ENCODE measurements at places on chromosomes 13 and 19. TPM values are rescaled to one million over a fixed set of nuclear protein-coding genes. Genes with fewer than 3 reads are reported as not detected.

The COX6B1 gene
- polyA plus RNA-seq: 889 TPM

DNA sequence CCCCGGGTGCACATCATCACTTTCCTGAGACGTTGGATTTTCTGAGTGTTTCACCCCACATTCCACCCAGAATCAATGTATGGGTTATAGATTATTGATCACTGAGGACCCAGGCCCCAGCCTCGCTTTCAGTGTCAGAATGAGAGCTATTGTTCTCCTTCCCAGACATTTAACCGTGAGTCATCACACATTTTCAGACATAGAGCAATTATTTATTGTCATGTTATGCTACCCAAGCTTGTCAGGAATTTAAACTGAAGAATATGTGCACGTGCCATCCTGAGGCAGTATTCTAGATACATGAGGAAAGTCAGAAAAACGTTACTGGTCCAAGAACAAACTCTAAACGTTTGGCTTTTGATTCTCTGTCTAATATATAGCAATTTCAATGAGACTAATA is 276.6 kb upstream of the ZNF507 start:
- DNase-seq: no peak

DNA sequence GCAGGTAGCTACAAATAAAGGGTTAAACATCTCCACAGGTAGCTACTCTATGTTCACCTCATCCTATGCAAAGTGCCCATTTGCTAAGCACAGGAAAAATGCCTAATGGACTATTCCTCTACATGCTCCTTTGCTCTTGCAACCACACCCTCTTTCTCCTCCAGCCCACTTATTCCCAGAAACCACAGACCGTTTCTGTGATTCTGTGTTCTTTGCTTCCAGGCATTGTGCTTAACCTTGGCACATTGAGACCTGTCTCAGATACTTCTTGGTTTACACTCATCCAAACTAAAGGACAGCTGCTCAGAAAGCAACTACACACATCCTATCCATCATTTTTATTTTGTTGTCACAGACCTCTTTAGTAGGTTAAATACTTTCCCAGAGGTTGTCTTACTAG is 785.0 kb upstream of the MIR17HG start:
- no peak for DNase-seq

DNA sequence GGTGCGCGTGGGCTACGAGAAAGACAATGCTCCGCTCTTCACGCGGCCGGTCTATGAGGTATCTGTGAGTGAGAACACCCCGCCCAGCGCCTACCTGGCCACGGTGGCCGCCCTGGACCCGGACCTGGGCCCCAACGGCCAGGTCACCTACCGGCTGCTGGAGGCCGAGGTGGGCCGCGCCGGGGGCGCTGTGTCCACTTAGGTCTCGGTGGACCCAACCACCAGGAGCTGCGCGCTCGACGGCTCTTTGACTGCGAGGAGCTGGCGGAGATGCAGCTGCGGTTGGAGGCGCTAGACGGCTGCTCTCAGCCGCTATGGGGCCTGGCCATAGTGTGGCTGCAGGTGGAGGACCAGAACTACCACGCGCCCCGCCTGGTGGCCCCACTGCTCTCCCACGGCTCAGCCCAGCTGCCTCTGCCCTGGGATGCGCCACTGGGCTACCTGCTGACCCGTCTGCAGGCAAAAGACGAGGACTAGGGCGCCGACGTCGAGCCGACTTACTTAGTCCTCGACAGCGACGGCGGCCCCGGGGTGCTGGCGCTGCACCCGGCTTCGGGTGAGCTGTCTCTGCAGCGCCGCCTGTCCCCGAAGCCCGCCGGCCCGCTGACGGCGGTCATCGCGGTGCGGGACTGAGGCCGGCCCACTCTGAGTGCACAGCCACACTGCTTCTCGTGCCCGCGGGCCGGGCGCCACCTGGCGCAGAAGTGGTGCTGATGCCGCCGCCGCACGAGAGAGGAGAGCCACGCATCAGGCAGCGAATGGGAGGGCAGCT is 173.0 kb downstream of the OLFM4 start:
- peak; percentile 90 for DNase-seq

GRCh38 chr19:8686549-8686948 is 12.0 kb downstream of the ACTL9 start:
- no peak for DNase-seq

- DNase-seq: no peak
These were observed 1.9 kb upstream of the RASA3 start for GRCh38 chr13:114134111-114134943.
